Activated CD4-positive, alpha-beta T cell treated with anti-CD3 and anti-CD28 coated beads for 4 hours (primary cell): ENCODE measurements at places on chromosomes 3 and 15.

DNA sequence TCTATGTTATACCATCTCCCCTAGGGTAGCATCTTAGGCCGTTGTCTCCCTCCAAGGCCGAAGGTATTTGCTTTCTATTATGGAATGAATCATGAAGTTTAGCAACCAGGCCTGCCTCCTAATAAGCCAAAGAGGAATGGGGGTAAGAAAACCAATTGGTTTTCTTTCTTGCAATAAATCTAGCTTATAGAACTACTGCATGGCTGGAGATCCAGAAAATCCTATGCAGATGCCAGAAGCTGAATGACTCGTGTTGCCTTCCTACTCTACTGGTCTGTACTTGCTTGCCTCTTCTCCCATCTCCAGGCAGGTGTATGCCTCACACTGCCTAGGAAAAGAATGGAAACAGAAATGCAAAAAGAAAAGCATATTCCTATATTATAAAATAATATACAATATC, 31.1 kb upstream of the IL16 start:
- no peak for DNase-seq

DNA sequence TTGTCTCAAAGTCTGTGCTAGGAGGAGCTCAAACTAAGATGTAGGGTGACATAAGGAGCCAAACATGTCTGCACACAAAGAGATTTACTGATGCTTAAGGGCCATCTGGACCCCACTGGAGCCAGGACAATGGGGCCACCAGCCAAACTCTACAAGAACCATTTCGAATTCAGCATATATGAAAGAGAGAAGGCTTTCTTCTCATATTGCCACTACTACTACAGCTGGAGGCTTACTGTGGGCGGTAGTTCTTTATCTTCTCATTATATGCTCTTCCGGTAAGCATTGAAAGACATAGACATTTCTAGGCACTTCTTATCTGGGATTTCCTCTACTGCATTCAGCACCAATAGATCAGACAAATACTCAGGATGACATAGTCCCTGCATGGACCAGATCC, 404.4 kb upstream of the PROK2 start:
- DNase-seq = no peak

- DNase-seq = no peak
These were observed 264.1 kb downstream of the LSAMP start for GRCh38 chr3:116181159-116181558.

DNA sequence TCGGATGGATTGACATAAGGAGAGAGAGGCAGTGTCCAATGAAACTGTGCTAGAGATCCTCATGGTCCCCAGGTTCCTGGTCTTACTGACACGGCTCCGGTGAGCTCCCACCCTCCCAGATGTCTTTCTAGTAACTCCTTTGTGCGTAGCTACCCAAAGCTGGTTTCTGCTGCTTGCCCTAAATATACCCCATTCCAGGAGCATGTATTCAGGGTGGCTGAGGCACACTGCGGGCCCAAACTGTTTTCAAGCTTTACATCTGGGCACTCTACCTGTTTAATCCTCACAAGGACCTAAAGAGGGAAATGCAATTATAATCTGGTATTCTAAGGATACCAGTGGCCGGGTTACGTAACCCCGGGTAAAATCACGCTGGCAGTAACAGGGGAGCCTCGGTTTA, 161.2 kb upstream of the NSMCE3 start:
- DNase-seq = no peak

DNA sequence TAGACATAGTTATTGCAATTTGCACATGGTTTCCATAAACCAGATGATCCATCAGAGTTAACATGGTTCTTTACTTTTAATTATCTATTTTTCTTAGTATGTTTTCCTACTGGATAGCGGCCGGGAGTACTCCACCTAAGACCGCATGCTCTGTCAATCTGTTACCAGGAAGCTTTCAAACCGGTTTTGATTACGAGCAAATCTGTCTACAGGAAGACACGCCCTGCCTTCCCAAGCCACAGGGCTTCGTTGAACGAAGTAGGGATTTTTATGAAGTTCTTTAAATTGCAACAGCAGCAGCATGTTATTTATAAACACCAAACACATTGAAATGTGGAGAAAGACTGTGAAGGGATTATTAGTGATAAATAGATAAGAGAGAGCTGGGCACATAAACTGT, 283.3 kb upstream of the ROBO2 start:
- DNase-seq = no peak

GRCh38 chr3:36525115-36525801, 145.0 kb downstream of the STAC start:
- no peak for DNase-seq

DNA sequence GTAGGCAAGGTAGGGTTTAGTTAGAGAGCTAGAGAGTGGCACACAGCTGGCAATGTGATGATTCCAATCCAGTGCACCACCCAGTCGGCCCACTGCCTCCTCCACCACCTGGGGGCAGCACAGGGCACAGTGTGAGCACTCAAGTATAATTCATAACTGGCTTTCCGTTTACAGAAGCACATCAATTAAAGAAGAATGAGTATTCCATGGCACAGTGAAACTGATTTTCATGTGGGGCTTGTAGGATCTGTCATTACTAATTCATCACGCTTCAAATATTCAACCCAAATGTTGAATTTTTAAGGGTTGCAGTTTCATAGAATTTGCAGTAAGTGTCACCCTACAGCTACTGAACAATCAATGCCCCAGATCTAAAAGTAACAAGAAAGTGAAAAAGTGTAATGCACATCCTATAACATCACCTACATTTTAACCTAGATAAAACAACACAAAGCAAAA, 149.9 kb downstream of the IGSF11 start:
- DNase-seq = peak; percentile 74

DNA sequence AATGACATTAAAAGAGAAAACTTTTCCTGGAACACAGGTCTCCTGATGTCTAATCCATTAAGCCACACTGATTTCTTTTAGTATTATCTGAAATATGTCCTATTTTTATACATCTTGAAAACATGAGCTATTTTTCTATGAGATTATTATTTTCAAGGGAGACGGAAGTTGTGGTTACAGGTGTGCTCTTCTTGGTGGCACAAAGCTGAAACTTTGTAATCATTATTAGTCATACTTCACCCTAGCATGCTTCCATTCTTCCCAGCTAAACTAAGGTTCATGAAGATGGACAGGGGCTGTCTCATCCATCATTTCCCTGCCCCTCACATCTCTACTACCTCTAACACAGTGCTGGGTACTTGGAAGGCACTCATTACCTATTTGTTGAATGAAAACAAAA, 85.6 kb upstream of the POU1F1 start:
- DNase-seq = no peak

GRCh38 chr3:71152892-71153265, 430.6 kb downstream of the FOXP1 start:
- no peak for DNase-seq

DNA sequence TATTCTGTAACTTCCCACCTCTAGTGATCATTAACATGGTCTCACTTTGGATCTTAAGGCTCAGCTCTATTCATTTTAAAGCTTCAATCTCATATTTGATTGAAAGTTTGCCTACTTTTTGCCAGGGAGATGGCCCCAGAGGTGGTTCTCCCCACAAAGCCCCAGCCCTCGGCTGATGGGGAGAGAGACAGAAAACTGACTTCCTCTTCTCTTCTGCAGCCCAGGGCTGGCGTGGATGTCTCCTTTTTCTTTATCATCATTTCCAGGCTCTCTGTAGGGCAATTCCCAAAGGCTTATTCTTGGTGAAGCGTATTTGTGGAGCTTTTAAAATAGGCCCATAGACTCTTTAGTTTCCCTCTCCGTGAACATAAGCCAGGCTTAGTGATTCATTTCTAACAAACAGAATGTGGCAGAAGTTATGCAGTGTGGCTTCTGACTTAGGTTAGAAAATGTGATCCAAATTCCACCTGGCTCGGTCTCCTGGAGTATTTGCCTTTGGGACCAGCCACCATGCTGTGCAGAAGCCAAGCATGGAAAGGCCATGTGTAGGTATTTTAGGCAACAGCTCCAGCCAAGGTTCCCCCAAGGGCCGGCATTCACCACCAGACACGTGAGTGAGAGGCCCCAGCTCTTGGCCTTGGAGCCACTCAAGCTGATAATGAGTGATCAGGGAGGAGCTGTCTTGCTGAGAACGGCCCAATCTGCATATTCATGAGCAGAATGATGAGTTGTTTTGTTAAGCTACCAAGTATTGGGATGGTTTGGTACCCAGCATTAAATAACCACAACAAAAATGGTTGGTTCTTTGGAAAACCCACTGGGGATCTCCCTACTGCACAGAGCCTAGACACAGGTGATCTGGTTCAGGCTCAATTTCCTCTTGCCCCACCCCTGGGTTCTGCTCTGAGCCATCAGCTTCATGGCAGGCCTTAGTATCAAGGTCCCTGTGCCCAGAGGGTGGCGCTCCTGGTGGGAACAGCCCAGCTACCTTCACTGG, 353.2 kb upstream of the PROK2 start:
- DNase-seq = no peak

GRCh38 chr3:38684546-38684945, 35.1 kb upstream of the SCN5A start:
- DNase-seq = no peak

- DNase-seq = no peak
These were observed 905.8 kb downstream of the IGSF11 start for GRCh38 chr3:118128886-118129285.

DNA sequence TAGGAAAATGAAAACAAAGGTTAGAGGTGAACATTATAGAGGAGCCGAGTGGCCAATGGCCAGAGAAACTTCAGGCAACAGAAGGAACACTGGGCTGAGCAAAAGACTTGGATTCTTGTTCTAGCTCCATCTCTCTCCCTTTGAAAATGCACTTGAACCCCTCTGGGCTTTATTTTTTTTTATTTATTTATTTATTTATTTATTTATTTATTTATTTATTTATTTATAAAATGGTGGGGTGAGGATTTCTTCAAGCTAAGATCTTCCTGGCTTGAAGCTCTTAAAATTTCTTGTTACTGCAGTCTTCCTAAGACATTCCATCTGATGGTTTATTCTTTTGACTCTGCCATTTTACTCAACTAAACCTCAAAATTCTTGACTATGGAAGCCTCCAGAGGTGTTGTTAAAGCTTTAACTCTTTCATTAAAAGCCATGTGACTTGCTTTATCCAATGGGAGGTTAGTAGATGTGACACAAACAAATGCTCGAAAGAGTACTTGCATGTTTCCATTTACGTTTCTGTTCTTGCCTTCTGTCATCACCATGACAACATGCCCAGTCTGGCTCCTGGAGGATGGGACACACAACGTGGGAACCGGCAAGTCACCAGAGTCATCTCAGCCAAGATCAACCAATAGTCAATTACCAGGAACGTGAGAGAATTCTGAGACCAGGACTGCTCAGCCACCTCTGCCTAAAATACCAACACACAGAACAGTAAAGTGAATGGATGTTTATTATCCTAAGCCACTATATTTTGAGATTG, 325.2 kb upstream of the CTNNB1 start:
- no peak for DNase-seq

- no peak for DNase-seq
These were observed 63.6 kb downstream of the NIPA2 start for GRCh38 chr15:22902046-22902445.

DNA sequence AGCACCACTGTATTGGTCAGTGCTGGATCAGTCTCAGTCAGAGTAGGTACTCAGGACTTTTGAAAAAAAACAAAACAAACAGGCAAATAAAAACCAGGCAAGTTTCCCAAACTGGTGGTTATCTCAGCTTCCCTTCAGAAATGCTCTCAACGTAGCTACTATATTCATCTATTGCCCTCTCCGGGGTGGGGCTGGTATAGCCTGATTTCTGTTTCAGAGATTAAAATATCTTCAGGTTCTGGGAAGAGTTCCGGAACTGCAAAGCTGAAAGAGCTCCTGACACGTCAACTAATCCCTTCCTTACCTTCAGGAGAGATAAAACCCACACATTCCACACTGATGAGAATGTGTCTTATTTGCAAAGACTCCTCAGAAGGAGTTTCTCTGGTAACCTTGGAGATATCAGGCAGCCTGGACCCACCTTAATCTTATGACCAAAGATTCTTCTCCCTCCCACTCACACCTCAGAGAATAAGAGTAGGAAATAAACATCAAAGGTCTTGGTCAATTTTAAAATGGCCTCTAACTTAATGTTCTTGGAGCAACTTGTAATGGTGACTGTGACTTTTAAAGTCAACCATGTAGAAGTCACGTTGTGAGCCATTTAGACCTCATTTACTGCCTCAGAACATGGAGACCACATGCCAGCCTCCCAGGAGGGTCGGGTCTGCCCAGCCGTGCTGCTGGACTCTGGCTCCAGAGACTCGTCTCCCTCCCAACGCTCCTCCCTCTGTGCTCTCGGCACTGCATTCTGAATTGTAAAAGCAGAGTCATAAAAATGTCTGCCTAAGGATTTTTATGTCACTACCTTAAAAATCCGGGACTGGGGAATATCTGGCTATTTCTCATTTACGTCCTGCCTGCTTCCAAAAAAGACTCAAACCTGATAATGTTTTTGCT, 53.8 kb downstream of the CDCP1 start:
- DNase-seq = no peak

- DNase-seq = no peak
These were observed 6.5 kb upstream of the CILP start for GRCh38 chr15:65217526-65218482.

DNA sequence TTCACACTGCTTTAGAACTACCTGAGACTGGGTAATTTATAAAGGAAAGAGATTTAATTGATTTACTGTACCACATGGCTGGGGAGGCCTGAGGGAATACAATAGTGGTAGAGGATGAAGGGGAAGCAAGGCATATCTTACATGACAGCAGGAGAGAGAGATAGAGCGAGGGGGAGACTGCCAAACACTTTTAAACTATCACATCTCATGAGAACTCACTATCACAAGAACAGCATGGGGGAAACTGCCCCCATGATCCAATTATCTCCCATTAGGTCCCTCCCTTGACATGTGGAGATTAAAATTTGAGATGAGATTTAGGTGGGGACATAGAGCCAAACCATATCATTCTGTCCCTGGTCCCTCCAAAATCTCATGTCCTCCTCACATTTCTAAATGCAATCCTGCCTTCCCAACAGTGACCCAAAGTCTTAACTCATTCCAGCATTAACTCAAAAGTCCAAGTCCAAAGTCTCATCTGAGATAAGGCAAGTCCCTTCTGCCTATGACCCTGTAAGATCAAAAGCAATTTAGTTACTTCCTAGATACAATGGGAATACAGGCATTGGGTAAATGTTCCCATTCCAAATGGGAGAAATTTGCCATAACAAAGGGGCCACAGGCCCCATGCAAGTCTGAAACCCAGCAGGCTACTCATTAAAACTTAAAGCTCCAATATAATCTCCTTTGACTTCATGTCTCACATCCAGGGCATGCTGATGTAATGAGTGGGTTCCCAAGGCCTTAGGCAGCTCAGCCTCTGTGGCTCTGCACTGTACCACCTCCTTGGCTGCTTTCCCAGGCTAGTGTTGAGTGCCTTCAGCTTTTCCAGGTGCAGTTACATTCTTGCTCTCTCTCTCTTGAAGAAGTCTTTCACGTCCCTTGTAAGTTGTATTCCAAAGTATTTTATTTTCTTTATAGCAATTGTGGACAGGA, 481.7 kb upstream of the TGFBR2 start:
- no peak for DNase-seq

DNA sequence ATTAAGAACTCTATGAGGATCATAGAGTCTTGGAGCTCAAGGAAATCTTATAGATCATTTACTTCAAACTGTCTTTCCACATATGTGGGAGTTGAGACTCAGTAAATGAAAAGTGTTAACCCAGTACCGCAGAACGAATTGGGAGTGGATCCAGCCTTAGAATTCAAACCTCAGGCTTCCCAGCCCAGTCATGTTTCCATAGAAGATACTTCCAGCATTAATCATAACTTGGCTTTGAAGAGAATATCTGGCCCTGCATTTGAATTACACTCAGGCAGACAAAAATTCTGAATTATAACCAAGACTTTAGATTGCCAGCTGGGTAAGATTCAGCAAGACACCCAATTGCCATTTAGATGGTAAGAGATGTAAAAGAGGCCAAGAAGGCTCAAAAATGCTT, 972.0 kb downstream of the TUSC7 start:
- DNase-seq = no peak

- DNase-seq = no peak
These were observed 21.5 kb upstream of the SPTSSB start for GRCh38 chr3:161392853-161393252.
